ENCODE measurements at places on chromosomes 1 and 21.

DNA sequence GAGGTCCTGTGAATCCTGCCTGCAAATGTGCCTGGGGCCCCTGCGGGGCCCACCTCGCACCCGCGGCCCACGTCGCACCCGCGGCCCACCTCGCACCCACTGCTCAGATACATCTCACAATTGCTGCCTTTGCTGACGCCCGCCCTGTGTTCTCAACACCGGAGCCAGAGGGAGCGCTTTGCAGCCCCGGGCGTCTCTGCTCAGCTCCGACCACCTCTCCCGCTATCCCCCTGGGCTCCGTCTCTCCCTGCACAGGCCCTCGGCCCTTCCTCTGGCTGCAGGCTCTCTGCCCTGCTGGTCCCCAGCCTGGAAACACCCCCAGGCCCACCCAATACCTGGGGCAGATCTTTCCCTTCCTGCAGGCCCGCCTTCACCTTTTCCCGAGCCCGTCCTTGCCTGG is 44.8 kb downstream of the TP73 start:
- DNase-seq, result no peak

DNA sequence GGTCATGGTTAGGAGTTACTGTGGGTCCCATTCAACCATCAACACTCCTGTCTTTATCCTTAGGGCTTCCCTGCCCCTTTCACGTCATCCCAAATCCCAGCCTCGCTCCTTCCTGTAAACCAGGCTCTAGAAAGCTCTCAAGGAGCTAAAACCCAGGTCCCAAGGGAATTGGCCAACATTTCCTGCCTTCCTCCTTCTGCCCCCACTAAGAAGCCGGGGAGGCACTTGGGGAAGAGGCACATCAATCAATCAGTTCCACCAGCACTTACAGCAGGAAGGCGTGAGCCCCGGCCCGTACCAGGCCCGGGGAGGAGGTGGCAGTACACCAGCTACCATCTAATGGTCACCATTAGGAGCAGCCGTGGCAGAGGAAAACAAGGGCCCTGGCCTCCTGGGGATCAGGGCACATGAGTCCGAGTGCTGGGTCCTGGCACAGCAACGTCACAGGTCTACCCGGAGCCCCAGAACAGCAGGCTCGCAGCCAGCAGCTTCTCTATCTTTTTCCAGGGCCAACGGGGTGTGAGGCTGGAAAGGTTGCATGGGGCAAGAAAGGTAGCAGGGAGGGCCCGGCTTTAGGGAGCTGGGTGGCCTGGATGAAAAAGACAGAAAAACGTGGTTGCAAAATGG is 108.6 kb downstream of the CASZ1 start:
- DNase-seq, result no peak

GRCh38 chr1:32898958-32899357 is 2.2 kb downstream of the TMEM54 start:
- DNase-seq, result no peak

- DNase-seq, result no peak
These were observed 104.9 kb upstream of the SOD1 start for GRCh38 chr21:31554511-31555022.

GRCh38 chr1:168834225-168834872 is 105.3 kb upstream of the DPT start:
- no peak for DNase-seq

DNA sequence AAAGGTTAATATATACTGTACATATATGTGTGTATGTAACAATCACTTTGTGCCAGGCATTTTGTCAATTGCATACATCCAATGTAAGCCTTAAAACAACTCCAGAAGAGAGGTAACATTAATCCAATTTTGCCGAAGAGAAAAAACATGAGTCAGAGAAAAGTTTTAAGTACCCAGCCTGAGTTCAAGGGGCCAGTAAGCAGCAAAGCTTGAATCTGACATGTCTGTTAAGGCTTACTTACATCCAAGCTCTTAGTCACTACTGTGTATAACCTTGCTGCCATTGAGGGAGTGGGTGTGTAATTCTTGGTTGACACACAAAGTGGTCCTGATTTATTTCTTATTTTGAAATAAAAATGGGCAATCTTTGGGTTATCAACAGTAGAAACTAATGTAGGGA is 360.4 kb upstream of the LYPLAL1 start:
- no peak for DNase-seq

GRCh38 chr1:92298213-92298572 is 594 bp downstream of the GLMN start:
- DNase-seq, result no peak

All from activated T-helper 1 cell treated with anti-CD3 and anti-CD28 coated beads, Interleukin-2, amount 50 U/mL, for 16 hours (primary cell).